Activated CD4-positive, alpha-beta memory T cell treated with anti-CD3 and anti-CD28 coated beads for 36 hours (primary cell): ENCODE measurements at places on chromosomes 16 and 17.

- DNase-seq = no peak
Observed at GRCh38 chr16:29141586-29142324, 156.9 kb downstream of the LAT start.

DNA sequence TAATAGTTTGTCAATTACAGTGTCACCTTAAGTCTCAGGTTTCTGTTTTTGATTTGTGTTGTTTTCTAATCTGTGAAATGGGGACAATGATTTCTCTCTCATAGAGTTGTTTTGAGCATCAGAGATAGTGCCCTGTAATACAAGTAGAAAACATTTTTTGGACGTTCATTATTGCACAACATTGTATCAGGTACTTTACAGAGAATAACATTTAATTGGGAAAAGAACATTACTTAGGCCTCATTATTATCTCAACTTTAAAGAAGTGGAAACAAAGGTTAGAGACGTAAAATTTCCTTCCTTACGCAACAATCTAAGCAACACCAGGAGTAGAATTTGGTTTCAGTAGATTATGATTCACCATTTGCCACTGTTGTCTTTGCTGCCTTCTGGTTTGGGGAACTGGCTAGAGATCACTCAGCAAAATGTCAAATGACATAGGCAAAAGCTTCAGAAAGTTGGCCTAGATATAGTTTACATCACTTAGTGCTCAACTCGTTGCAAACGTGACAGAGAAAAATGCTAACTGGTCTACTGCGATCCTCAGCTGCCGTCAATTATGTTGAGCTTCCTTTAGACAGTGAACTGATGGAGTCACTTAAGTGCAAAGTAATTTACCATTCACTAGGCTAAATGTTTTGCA is 1026.8 kb downstream of the CDH11 start:
- no peak for DNase-seq

DNA sequence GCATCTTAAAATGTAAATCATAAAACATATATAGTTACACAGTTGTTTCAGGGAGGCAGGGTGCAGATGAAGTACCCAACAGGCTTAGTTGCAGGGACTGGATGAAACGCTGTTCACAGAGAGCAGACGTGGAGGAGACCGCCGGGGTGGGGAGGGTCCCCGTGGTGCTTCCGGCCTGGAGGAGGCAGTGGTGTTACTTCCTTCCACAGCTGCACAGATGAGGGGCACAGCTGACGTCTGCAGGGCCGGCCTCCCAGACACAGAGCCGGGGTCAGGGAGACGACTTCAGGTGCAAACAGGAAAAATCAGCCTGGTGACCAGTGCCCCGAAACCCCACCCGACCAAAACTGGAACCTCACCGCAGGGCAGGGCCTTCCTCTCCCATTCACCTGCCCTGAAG is 17.1 kb downstream of the SPIRE2 start:
- peak; percentile 47 for DNase-seq

- DNase-seq = peak; percentile 9
Observed at GRCh38 chr17:12395733-12396354, 269.8 kb upstream of the MYOCD start.

DNA sequence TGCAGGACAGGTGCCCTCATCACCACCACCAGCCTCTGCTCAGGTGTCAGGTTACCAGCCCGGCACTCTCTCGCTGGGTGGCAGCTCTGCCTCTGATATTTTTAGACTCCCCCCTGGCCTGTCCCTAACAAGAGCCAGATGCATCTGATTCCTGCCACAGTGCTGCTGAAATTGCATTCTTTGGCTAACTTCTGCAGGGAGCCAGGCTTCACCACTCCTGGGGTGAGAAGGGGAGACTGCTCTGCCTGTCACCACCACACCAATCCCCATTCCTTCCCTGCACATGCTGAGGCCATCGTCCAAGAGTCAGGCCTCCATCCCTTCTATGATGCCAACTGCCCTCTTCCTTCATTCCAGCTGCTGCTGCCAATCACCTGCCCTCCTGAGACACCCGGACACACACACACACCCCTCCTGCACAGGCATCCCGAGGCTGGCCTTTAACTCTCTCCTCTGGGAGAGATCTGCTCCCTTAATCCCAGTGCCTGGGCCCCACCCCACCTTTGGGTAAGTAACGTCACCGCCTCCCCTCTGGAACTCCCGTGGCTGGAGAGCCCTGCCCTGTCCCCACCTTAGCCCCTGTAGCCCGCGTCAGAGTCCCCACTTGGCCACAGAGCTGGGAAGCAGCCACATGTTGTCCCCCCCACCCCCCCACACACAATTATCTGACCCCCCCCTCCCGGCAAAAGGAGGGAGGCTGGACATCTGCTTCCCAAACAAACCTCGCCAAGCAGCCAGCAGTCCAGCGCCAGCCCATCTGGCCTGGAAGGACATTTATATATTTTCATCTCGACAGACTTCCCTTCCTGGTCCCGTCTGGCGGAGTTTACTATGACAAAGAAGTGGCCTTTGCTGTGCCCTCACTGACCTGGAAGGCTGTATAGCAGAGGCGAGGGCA is 2.8 kb downstream of the EMP2 start:
- DNase-seq = no peak

GRCh38 chr16:11734025-11734652 is 8.5 kb downstream of the TXNDC11 start:
- no peak for DNase-seq
